ENCODE measurements at places on chromosomes 5 and 9.

DNA sequence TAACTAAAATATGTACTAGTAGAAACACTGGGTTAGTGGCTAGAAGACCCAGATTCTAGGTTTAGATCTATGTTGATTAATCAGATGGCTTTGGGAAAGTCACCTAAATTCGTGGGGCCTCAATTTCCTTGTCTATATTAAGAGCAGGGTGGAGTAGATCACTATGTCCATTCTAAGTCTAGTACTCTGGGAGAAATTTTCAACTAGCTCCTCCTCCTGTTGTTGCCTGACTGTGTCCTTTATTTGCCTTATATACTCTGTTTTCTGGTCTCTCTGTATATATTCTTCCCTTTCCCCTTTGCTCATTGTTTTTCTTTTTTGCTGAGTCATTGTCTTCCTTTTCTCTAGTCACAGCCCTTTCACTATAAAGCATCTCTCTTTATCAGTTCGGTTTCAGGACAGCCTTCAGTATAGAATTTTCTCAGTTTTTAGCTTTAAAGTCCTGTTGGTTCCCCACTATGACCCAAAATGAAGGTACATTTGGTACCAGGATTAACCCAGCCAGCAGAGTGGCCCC, 44.5 kb upstream of the CDH6 start:
- peak; percentile 9 for DNase-seq

DNA sequence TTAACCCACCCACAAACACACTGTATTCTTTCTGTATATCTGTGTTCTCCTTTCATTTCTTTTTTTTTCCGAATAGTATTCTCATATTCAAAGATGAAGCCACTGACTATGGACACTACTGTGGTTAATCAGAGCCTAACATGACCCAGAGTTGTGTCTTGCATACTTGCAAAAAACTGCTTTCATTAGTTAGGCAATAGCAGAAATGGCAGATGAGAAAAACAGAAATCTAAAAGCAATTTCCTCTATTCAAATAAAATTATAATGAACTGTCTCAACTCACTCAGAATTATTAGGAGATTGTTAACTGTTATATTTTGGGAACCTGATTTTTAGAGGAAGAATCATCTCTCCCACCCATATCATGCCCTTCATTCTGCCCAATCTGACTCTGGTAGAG, 45.9 kb downstream of the FREM1 start:
- no peak for DNase-seq

- DNase-seq: no peak
These were observed 55.3 kb downstream of the ENTREP1 start for GRCh38 chr9:69380301-69380700.

- DNase-seq: peak; percentile 36
These were observed 171.2 kb downstream of the DOCK8 start for GRCh38 chr9:385818-386398.
